ENCODE measurements at places on chromosomes 5 and 9.

- no peak for DNase-seq
Measured at GRCh38 chr5:37847978-37848425, 8.2 kb upstream of the GDNF start.

- no peak for DNase-seq
Measured at GRCh38 chr5:58211441-58211840, 248.4 kb downstream of the PLK2 start.

DNA sequence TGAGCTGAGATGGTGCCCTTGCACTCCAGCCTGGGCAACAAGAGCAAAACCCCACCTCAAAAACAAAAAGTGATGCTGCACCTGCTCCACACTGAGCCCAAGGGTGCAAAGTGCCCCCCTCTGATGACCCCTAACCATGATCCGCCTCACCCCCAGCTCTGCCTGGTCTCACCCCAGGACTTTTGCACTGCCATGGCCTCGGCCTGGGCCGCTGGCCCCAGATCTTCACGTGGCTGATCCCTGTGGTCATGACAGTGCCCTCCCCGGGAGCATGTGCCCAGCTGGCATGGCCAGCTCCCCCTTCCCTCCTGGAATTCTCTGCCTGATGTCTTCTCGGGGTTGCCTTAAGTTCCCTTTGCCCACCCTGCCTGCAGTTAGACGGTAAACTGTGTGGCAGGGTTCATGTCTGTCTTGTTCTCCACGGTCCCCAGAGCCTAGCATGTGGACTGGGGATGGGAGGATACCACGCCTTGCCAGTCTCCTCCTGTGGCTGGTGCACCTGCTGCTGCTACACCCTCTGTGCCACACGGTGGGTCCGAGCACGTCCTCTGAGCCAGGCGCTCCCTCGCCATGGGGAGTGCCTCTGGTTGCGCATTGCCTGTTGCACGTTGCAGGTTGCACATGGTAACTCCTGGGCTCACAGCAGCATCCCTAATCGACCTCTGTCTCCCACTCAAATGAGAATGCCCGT, 77.4 kb upstream of the PPP1R26 start:
- no peak for DNase-seq

GRCh38 chr5:173598686-173599085, 17.8 kb downstream of the BOD1 start:
- DNase-seq = no peak

DNA sequence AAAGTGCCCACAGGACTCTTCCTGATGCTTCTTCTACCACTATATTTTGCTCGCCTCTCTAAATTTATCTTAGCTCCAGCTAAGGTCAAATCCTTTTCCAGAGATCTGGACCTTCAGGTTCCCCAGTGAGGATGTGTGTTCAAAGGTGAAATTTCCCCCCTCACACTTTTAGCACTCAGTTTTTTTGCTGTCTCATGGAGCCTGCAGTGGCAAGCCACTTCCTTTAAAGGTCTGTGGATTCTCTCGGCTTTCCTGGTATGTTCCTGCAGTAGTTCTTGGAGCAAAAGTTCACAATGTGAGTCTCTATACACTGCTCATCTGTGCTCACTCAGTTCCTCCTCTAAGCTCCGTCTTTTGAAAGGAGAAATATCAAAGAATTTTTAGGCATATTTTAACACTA, 181.4 kb downstream of the LURAP1L start:
- DNase-seq = no peak

DNA sequence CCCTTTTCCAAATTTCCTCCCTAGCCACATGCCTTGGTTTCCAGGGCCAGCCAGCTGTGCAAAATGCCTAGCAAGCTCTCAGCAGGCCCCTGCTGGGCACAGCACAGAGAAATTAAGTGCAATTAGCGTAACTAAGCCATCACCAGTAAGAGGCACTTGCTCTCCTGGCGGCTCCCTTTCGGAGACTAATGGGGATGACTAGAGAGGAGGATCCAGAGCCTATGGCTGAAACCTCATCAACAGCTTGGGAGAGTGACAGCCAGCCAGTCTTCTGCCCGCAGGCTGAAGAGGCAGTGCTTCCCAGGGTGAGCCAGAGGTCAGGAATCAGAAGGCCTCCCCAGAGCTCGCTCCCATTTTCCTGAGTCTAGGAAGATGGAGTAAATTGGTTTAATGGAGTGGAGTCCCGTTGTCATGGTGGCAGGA, 108.4 kb downstream of the KCNIP1 start:
- no peak for DNase-seq

DNA sequence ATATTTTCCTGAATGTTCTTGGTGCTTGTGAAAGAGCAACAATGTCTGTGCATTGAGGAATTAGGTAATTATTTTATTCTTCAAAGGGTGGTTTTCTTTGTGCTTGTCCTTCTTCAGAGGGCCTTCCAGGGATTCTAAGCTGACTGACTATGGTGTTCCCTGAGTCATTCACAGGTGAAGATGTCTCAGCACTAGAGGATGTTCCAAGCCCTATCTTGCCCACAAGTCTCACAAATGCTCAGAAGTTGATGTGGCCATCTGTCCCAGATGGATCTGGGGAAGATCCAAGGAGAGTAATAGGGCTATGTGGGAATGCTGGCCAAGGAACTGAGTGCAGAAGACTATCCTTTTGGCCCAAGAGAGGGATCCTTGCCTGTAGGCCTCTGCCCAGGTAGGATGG, 120.9 kb downstream of the ADAMTSL1 start:
- DNase-seq = no peak

DNA sequence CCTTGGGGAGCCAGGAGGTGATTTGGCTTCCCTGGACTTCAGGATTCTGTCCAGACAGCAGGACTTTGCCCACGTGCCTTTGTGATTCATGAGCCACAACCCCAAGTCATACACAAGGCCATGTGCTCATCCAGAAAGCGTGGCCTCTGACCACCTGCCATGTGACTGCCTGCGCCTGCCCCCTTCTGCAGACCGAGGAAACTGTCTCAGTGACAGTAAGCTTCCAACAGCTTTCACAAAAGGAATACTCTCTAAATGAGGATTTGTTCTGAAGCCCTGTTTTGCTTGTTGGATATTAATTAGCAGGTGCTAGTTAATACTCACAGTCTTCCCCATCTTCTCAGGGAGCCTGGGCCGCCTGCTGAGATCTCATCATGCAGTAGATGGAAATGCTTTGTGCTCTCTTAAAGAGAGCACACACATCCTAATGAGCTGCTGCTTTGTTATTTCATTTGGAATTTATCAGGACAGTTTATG, 36.9 kb upstream of the ANGPTL2 start:
- no peak for DNase-seq

GRCh38 chr9:83444110-83444509, 94.1 kb downstream of the FRMD3 start:
- no peak for DNase-seq

DNA sequence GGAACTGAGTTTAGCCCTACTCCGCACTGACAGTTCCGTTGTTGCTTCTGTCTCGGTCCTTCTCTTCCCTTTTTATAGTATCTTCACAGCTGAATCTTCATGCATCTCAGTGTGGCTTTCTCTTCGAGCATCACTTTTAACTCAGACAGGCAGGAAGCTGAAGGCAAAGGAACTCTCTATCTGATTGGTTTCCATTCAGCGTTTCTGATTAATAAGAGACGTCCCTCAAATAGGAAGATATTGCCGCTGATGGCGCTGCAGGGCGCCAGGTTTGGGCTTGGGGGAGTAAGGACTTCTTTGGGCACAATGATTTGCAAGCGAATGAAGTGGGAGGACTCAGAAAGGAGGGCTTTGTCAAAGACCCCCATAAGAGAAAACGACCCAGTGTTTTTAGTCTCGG, at the start of gene CDH9:
TSS of gene CDH9 (minus strand) at position 111 of the 400 bp plus-strand sequence. CDS start 50,253 bp downstream, outside the sequence.
- DNase-seq = no peak

DNA sequence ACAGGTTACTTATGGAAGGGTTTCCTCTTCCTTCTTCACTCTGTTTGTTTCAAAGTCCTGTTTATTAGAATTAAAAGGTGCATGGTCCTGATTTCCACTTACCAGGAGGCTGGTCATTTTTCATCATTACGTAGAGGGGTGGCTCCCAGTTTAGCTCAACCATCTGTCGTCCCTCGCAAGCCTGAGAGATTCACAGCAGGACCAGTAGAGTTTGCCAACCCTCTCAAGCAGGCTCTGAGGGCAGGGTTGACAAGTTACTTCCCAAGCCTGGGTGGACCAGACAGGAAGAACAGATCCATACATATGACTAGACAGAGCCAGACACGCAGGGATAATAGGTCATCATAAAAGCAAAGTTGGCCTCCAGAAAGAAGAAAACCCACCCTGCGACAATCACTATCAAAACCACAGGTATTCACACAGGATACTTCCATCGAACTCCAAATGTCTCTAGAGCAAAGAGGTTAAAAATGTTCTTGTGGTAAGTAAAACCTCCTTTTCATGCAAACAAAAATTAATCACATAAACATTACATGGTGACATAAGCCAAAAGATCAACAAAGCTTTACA, 151.9 kb downstream of the ELAVL2 start:
- DNase-seq = no peak

GRCh38 chr9:96394832-96395496, 11.5 kb upstream of the SLC35D2 start:
- DNase-seq = no peak

- DNase-seq = no peak
Measured at GRCh38 chr5:59745415-59745863, 148.1 kb downstream of the PDE4D start.

DNA sequence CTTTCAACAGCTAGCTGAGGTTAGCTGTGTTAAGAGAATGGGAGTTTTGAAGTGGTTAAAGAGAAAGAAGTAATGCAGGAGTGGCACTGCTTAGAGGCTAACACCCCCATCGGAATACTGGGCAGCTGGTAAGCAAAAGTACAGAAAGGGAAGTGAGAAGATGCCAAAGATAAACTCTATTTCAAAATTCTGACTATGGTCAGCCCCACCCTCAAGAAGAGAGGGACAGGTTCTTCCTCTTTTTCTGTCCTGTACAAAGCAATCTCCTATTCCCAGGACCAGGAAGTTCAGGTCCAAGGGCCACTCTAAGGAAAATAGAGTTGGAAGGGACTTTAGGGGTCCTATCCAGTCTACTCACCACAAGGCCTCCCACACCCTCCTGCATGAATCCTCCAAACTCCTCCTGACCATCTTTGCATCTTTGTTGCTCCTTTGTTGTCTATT, 45.9 kb upstream of the JAK2 start:
- DNase-seq = no peak

GRCh38 chr5:172188893-172189692, 1.1 kb upstream of the STK10 start:
- no peak for DNase-seq

GRCh38 chr5:160092960-160093707, 26.1 kb downstream of the PWWP2A start:
- no peak for DNase-seq

DNA sequence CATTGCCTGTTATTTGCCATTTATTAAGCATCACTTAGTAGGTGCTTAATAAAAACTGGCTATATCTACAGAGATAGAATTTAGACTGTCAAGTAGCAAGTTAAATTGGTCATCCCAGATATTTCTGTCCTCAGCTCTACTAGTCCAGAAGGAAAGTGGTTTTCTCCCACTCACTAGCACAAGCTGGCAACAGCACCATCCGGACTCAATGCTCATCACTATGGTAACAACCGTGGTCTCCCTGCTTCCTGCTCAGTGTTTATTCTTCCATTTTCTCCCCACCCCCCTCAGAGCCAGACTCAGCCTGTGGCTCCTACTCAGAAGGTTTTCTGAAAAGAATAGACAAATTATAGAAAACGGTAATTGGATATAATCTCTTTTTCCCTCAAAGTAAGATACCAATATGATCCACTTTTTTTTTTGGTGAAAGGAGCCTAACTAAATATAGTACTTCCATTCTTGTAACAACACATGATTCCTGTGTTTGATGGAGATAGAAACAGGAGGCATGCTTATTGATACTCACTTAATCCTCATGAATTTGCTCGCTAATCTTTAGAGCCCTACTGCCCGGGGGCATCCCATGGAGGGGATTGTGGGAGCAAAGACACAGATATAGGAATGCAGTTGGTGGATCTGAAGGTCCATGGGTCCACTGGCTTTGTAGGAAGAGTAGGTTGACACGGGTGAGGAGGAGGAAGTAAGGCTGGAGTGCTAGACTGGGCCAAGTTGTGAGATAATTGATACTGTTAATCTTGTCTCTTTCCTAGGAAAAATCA, 191.4 kb downstream of the MAN2A1 start:
- no peak for DNase-seq

DNA sequence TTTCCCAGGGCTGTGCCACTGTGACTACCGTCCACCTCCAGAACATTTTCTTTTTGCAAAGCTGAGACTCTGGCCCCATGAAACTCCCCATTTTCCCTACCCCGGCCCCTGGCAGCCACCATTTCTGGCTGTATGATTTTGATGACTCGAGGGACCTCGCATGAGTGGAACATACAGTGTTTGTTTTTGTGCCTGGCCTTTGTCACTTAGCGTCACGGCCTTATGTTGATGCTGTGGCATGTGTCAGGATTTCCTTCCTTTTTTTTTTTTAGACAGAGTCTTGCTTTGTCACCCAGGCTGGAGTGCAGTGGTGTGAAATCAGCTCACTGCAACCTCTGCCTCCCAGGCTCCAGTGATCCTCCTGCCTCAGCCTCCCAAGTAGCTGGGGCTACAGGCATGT, 42.7 kb downstream of the ASS1 start:
- no peak for DNase-seq

- no peak for DNase-seq
Measured at GRCh38 chr5:119177226-119177625, 106.3 kb downstream of the DMXL1 start.

- DNase-seq = no peak
Measured at GRCh38 chr9:33781736-33782135, 13.6 kb upstream of the PRSS3 start.

- no peak for DNase-seq
Measured at GRCh38 chr5:168365581-168366081, 74.2 kb downstream of the WWC1 start.

GRCh38 chr9:94839398-94839797, 112.9 kb downstream of the AOPEP start:
- DNase-seq = no peak

GRCh38 chr5:36593867-36594266, 12.5 kb upstream of the SLC1A3 start:
- no peak for DNase-seq

All from stimulated activated CD4-positive, alpha-beta T cell treated with anti-CD3 and anti-CD28 coated beads, Interleukin-2, amount 100 ng/mL, for 4 hours (primary cell).